ENCODE measurements at places on chromosomes 11 and 22.

DNA sequence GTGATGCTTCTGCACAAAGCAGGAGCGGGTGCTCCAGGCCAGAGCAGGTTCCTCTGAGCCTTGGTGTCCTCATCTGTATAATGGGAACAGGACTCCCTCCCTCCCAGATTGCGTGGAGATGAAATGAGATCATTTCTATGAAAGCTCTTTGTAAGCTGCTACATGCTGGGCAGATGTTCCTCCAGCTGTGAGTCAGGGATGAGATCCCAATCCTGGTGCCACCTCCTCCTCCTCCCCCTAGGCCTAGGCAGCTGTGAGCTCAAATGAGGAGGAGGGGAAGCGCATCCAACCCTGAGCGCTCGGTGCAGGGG lies 7.0 kb upstream of the CABP2 start:
- DNase-seq = no peak

- DNase-seq = no peak
These were observed 75.7 kb downstream of the KIAA1671 start for GRCh38 chr22:25027959-25028840.

DNA sequence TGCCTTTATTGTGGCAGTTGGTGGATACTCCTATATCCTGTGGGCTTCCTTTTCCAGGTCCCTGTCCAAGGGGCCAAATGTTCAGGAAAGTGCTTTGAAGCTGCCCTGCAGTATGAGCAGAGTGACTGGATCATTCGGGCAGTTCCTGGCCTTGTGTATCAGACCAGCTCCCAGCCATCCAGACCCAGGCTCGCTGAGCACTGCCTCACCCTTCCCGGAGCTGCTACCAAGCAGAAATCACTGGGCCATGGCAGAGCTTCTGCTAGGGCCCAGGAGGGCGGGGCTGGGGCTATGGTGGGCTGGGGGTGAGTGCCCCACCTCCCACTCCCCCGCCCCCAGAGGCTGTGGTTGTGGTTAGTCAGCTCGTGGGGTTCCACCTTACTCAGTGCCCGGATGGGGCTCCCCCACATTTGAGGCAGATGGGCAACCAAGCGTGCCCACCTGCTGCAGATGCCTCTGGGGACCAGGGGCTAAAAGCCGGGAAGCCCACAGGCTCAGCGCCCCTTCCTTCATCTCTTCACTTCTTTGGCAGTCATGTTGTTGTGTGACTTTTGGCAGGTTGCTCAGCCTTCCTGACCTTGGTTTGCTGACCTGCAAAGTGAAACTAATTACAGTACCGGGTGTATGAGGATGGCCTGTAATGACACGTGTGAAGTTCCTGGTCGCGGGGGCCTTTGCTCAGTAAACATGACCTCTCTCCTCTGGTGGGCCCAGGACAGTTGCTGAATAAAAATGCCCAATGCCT lies 2.1 kb upstream of the LRRC32 start:
- no peak for DNase-seq

DNA sequence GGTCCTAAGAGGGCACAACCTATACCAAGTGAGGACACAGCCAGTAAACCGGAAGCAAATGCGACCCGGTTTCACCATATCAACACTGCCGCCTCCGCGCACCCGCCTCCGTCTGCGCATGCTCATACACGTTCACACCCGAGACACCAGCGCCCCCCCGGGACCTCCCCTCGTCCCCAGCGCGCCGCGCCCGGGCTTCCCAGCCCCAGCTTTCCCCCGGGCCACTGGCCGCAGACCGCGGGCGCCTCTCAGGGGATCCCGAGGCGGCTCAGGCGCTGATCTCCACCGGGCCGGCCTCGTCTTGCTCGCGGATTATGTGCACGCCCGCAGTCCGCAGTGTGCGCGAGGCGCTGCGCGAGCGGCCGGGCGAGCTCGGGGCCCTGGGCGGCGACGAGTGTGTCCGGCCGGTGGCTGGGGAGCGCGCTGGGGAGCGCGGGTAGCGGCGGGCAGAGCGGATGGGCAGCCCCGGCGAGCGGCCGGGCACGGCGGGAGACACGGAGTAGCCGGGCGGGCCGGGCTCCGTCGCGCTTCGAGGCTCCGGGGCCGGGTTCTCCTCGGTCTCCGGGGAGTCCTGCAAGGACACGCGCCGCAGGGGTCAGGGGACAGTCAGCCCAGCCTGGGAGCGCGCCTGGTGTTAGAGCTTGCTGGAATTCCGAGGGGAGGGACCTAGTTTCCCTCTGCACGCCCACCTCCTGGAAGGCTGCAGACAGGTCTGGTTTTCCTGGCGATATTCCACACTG lies 2.0 kb downstream of the HEPN1 start:
- no peak for DNase-seq

GRCh38 chr22:49022816-49023160 lies 804.9 kb downstream of the BRD1 start:
- DNase-seq = no peak

- no peak for DNase-seq
These were observed 6.9 kb downstream of the FAM168A start for GRCh38 chr11:73590991-73591390.

- no peak for DNase-seq
These were observed 41.7 kb downstream of the TBX1 start for GRCh38 chr22:19802001-19802893.

- no peak for DNase-seq
These were observed 5.4 kb downstream of the FREY1 start for GRCh38 chr11:45901626-45902025.

- DNase-seq = no peak
These were observed 20.9 kb downstream of the EXT2 start for GRCh38 chr11:44116234-44116830.

- no peak for DNase-seq
These were observed 4.7 kb upstream of the TMPRSS13 start for GRCh38 chr11:117933930-117934329.

DNA sequence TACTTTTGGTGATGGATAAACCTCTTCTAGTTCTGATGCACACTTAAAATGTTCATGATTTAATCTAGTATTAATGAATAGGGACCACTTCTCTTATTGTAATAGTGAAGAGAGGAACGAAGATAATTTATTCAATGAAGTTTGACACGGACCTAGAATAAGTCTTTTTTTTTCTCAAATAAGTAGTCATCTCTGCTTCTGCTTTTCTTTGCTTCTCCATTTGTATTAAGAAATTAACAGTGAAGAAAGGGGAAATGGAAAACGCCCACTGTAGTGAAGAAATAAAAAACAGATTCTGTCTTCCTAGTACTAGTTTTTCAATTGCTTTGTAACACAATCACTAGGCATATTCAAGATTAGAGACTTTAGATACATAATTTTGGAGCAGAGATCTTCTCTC lies 73.0 kb downstream of the CD44 start:
- DNase-seq = no peak

DNA sequence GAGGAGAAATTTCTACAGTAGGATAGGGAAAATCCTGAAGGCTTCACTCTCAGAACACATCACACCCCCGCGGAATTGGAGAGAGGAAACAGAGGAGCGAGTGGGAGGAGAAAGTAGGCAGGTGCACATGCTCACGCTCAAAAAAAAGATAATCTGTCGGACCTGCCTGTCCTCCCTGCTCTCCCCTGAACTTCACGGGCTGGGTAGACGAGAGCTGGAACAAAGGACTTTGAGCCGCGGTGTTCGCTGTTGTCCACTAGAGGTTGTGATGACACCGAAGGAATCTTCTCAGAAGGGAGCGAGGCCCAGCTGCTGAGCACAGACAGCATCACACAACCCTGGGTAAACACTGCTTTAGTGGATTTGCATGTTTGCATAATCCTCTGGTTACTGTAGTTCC lies 5.0 kb downstream of the SEZ6L start:
- no peak for DNase-seq

- no peak for DNase-seq
These were observed 543.9 kb downstream of the OPCML start for GRCh38 chr11:132988411-132988810.

DNA sequence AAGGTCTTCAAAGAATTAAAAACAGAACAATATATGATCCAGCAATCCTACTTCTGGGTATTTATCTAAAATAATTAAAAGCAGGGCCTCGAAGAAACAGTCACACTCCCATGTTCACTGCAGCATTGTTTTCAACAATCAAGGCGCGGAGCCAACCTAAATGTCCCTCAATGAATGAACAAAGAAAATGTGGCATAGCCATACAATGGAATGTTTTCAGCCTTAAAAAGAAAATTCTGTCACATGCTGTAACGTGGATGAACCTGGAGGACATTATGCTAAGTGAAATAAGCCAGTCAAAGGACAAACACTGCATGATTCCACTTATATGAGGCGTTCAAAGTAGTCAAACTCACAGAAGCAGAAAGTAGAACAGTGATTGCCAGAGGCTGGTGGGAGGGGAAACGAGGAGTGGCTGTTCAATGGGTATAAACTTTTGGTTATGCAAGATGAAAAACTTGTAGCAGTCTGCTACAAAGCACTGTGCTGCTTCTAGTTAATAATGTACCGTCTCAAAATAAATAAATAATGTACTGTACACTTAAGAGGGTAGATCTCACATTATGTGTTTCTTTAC lies 41.2 kb downstream of the SNX19 start:
- no peak for DNase-seq

GRCh38 chr11:119417726-119418540 lies 5.0 kb downstream of the THY1 start:
- DNase-seq = peak; percentile 72

DNA sequence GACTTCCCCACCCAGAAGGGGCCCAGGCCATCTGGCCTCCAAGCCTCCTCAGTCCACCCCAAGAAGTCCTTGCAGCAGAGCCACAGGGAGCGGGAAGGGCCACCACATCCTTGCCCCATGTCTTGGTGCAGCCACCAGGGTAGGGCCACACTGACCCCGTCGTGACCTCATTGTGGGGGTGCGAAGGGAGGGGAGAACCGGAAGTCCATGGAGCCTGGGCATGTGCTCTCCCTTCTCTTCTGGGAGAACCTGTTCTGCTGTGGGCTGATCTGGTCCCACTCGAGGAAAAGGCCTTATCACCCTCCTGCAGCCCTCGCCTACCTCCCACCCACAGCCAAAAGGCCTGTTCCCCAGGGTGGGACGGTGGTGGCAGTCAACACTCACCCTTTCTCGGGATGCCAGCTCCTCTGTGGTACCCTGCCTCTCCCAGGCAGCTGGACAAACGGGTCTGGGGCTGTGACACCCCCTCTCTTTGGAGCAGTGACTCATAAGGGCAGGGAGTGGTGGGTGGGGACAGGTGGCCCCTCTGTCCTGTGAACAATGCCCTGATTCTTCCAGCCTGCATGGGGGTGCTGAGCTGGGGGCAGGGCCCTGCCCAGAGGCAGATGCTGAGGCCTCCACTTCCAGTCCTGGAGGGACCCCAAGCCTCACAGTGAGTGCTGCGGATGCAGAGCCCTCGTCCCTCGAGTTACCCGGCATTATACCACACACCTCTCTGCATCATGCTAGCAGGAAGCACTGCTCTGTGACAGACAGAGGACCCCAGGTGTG lies 14.6 kb upstream of the CTSD start:
- DNase-seq = no peak

DNA sequence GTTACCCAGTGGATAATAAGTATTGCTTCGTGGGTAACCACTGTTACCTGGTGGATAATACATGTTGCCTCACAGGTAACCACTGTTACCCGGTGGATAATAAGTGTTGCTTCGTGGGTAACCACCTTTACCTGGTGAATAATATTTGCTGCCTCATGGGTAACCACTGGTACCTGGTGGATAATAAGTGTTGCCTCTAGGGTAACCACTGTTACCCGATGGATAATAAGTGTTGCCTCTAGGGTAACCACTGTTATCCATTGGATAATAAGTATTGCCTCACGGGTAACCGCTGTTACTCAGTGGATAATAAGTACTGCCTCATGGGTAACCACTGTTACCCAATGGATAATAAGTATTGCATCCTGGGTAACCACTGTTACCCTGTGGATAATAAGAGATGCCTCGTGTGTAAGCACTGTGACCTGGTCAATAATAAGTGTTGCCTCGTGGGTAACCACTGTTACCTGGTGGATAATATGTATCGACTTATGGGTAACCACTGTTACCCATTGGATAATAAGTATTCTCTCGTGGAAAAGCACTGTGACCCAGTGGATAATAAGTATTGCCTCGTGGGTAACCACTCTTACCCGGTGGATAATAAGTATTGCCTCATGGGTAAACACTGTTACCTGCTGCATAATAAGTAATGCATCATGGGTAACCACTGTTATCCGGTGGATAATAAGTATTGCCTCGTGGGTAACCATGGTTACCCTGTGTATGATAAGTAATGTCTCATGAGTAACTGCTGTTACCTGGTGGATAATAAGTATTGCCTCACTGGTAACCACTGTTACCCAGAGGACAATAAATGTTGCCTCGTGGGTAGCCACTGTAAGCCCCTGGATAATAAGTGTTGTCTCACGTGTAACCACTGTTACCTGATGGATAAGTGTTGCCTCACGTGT lies 20.1 kb upstream of the NXPE4 start:
- no peak for DNase-seq

- DNase-seq = no peak
These were observed 283.1 kb upstream of the CCDC90B start for GRCh38 chr11:83569134-83569805.

DNA sequence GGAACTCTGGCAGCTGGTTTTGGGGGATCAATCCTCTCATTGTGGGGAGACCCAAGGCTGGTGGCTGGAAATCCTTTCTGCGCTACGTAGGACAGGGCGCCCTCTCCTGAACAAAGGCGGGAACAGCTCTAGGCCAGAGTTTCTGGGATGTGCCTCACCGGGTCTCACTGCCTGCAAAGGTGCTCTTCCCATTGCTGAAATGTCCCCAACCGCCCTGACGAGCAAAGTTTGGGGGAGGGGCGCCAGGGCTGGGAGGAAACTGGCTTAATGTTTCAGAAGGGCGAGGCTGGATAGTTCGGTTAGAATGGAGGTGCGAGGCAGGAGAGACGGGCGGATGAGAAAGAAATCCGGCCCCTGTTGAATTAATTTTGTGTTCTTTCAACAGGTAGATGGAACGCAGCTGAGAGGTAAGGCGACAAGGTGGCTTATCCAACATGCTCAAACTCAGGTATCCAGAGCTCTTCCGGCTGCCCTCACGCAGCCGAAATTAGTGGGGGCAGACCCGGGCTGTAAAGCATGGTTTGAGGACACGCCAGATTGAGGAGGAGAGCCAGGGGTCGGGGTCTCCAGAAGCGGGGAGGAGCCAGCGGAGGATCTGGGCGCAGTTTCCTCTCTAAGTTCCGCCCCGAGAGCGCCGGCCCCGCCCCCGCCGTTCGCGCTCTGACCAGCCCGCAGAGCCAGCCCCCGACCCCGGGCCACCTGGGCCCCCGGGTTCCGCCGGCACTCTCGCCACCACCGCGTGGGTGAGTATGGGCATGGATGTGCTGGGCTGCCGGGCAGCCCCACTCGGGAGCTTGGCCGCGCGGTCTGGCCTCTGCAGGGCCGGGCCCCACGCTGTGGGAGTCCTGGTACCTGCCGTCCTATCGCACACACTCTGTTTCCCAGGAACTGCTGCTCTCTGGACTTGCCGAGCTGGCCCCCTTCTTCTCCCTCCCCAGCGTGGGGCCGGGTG lies at the start of gene PGAP2:
Gene PGAP2, plus strand, starts transcription at position 652 of the 952 bp plus-strand sequence. CDS start 2,700 bp downstream, outside the sequence.
- no peak for DNase-seq
